ENCODE measurements at places on chromosomes 1 and 21.

- DNase-seq = peak; percentile 20
Observed at GRCh38 chr1:155126556-155127104, 1.0 kb upstream of the EFNA1 start.

DNA sequence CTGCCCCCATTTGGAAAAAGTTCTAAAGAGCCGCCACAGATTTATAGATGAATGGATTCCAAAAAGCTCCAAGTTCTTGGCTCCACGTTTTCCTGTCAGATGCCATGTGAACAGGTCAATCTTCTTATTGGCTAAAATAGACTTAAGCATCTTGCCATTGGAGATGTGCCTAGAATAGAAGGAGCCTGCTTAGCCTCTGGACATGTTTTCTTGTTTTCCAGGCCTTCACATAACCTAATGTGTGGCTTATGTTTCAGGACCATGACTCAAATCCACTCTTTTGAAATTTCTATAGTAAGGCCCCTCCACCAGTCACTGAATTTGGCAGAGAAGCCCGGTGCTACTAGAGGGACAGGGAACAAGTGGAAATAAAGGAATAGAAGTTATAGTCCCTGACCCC lies 31.5 kb downstream of the PHC2 start:
- DNase-seq = no peak

DNA sequence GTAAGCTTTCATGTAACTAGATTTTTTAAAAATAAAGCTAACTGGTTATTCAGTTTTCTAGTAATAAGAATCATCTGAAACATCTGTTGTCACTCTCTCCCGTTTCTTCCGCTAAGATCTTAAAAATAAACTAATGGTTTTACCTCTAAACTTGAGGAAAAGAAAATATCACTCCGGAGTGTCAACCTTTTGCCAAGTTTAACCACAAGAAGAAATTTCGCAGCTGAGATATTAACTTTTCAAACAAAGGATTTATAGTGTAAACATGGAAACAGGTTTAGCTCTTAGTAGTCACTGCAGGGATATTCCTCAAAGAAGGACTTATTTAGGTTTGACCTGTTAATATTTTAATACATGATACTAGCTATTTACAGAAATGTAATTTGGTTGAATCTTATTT lies 954.9 kb downstream of the ADGRL2 start:
- DNase-seq = no peak

GRCh38 chr1:147745271-147745670 lies 15.1 kb downstream of the GJA5 start:
- DNase-seq = no peak

DNA sequence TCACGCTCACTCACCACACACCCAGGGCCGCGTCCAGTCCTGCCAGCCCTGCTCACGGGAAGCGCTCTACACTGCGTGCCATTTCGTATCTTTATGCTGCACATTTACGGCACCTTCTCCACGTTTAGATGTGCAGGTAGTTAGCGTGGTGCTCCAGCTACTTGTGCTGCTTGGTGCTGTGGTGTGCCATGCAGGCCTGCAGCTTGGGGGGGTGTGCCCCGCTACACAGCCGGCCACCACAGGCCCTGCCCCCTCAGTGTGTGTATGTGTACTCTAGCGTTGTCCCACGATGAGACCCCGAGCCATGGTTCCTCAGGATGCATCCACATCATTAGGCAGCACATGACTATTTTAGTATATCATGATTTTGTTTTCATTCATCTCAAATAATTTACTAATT lies 38.3 kb downstream of the SNAP47 start:
- DNase-seq = no peak

DNA sequence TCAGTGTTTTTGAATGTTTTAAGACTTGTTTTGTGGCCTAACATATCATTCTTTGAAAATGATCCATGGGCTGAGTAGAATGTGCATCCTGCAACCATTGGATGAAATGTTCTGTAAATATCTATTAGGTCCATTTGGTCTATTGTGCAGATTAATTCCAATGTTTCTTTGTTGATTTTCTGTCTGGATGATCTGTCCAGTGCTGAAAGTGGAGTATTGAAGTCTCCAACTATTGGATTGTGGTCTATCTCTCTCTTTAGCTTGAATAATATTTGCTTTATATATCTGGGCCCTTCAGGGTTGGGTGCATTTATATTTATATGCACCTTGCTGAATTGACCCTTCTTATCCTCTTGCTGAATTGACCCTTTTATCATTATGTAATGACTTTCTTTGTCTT lies 181.5 kb downstream of the DNAH14 start:
- no peak for DNase-seq

All from ELR (cell line).